ENCODE measurements at places on chromosomes 12 and 14.

DNA sequence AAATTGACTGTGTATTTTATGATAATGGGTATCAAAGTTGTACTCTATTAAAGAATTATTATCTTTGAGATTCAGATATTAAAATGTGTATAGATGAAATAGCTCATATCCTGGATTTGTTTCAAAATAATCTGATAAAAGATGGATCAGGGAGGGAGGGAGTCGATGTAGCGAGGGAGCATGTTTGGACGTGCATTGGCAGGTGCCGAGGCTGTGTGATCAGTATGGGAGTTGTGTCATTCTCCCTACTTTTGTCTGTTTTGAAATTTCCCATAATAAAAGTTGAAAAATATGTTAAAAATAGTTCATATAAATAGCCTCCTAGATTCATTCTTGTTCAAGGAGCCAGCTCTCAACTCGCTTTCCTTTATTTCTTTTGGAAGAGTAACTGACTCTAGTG is 171.6 kb upstream of the HIF1A start:
- DNase-seq, result peak; percentile 71

DNA sequence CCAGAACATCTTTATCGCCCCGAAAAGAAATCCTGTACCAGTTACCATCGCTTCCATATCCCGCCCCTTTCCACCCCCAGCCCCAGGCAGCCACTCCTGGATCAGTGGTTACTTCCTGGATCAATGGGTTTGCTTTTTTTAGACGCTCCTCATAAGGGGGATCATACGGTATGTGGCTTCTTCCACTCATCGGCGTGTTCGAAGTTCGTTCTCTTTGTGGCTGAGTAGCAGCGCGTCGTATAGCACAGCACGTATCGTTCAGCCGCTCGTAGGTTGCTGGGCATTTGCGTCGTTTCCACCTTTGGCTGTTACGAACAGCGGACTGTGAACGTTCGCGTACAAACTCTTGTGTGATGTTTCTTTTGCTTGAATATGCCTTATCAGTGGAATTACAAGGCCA is 1.8 kb downstream of the NOC4L start:
- no peak for DNase-seq

GRCh38 chr14:63735720-63736119 is 7.9 kb upstream of the SGPP1 start:
- DNase-seq, result no peak

DNA sequence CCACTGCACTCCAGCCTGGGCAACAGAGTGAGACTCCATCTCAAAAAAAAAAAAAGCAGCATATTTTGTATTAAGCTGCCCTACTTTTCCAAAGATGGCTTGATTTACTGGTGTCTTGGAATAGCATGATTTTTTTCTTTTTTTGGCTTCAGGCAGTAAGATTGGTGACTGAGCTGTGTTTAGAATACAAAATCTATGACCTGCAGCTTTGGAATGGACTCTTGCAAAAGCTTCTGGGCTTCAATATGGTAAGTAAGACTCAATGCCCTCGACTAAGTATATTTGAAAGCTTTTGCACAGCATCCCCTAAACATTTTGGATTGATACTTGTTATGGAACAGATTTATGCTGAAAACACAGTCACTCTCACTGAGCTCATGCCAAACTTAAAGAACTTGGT is 87.8 kb downstream of the KNTC1 start:
- DNase-seq, result no peak

DNA sequence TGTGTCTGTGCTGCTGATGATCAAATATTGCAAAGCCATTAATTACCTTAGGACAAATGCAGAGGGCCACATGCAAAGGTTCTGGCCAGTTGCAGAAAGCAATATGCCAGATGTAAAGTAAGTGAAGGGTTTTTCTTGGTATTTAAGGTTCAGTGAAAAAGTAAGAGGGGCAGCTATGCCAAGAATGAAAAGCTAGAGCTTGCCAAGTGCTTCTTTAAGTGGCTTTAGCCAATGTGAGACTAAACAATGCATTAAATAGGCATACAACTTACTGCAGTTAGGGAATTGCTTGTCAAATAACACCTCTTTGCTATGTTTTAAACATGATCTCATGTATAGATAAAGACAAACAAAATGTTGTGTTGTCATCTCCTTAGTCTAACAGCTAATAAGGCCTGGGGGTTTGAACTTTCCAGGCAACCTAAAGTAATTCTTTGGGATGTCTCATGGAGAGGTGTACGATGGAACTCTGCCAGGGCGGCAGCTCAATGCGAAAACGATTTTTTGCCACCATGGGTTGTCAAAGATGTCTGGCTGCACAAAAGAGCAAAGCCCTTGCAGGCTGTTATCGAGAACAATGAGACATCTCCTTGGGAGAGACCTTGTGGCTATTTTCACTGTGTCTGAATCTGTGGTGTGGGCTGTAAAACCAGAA is 12.0 kb downstream of the IGF1 start:
- DNase-seq, result no peak

Measured in NCI-H1105 treated with DMSO at 0.1 percent for 48 hours (cell line).